Esophagus squamous epithelium (tissue), 5 donors: ENCODE measurements at places on chromosomes 6 and 20. TPM values are rescaled to one million over a fixed set of nuclear protein-coding genes. Genes with fewer than 3 reads are reported as not detected.

The OR2H1 gene
- not detected for total RNA-seq

The UNC5CL gene
- total RNA-seq: 1.2 TPM

The VSTM2L gene
- 0.38 TPM for total RNA-seq

The CCM2L gene
- 0.80 TPM for total RNA-seq

The FOXQ1 gene
- 13.0 TPM for total RNA-seq

The GHRH gene
- not detected for total RNA-seq

The NRSN1 gene
- total RNA-seq: not detected

The RAET1E gene
- total RNA-seq: 90.1 TPM

- no peaks in the 10 kb centered on the region for H3K4me1 ChIP-seq
- peaks cover 100% of the 10 kb centered on the region for H3K27me3 ChIP-seq
- no peak for DNase-seq
- no peak overlapping the region for H3K27ac ChIP-seq
These were observed 1.4 kb downstream of the SLC12A5 start for GRCh38 chr20:46030284-46031013.

DNA sequence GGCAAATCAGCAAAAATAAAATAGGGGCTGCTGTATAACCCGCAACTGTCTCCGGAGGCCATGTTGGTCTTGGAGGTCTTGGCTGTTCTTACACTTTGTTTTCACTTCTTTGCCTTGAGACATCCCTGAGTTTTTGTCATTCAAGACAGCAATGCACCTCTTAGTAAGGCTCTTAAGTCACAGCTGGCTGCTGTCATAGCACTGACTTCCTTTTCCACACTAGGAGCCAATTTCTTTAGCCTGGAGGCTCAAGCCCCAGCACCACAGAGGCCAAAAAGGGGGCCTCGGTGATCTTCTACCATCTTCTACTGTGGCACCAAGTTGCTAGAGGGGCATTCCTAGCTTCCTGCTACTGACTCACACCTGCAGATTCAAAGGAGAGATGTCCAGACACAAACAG lies 536.3 kb downstream of the CDH26 start:
- H3K36me3 ChIP-seq: no peaks in the 10 kb centered on the region
- H3K27ac ChIP-seq: no peak overlapping the region
- no peaks in the 10 kb centered on the region for H3K27me3 ChIP-seq
- no peak for DNase-seq
- H3K4me3 ChIP-seq: no peak overlapping the region
- peaks cover 13% of the 10 kb centered on the region for H3K4me1 ChIP-seq

- H3K36me3 ChIP-seq: no peaks in the 10 kb centered on the region
- H3K27me3 ChIP-seq: no peaks in the 10 kb centered on the region
- no peaks in the 10 kb centered on the region for H3K4me1 ChIP-seq
- DNase-seq: no peak
- no peak overlapping the region for H3K27ac ChIP-seq
- H3K4me3 ChIP-seq: no peak overlapping the region
These were observed 169.2 kb downstream of the ZFAND3 start for GRCh38 chr6:37988696-37989095.

DNA sequence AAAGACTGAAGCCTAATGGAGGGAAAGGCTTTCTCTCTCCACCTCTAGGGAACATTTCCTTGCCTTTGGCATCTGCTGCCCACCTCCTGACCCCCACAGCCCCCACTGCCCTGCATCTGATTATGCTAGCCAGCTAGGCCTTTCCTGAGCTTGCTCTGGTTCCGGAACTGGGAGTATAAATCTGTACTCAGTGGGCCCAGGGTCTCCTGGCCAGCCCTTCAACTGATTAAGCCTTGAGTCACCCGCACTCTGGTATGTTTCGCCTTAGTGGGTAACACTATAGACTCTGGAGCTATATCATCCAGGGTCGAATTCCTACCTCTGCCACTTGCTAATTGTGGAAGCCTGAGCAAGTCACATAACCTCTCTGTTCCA lies 45.6 kb upstream of the RIPOR2 start:
- H3K27ac ChIP-seq: no peak overlapping the region
- H3K4me3 ChIP-seq: no peak overlapping the region
- no peaks in the 10 kb centered on the region for H3K27me3 ChIP-seq
- H3K4me1 ChIP-seq: no peaks in the 10 kb centered on the region

GRCh38 chr20:57717797-57718196 lies 8.0 kb upstream of the PMEPA1 start:
- H3K27ac ChIP-seq: no peak overlapping the region
- H3K4me3 ChIP-seq: no peak overlapping the region
- no peak for DNase-seq
- H3K4me1 ChIP-seq: peaks cover 44% of the 10 kb centered on the region
- H3K27me3 ChIP-seq: no peaks in the 10 kb centered on the region

- no peak overlapping the region for H3K27ac ChIP-seq
- no peaks in the 10 kb centered on the region for H3K36me3 ChIP-seq
- H3K4me3 ChIP-seq: no peak overlapping the region
- no peaks in the 10 kb centered on the region for H3K4me1 ChIP-seq
- DNase-seq: no peak
These were observed 144.8 kb downstream of the TBC1D7 start for GRCh38 chr6:13183415-13184088.

DNA sequence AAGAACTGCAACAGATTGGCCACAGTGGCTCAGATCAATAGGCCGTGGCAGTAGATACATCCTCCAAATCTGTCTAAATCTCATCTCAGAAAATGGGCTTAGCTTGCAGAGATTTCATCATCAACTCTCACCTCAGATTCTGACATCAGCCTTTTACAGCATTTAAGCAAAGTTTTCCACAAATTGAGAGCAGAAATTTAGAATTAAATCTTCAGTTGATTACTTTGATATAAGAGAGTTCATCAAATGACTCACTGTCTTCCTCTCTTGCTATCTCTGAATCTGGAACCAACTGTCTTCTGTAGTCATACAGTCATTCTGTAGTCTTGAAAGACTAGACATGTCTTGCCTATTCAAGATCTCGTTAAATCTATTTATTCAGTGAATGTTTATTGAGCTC lies 45.2 kb upstream of the CTAGE9 start:
- no peak for DNase-seq
- no peaks in the 10 kb centered on the region for H3K36me3 ChIP-seq
- no peaks in the 10 kb centered on the region for H3K27me3 ChIP-seq
- no peaks in the 10 kb centered on the region for H3K4me1 ChIP-seq

GRCh38 chr6:139762587-139763031 lies 388.2 kb upstream of the CITED2 start:
- no peak for DNase-seq
- H3K36me3 ChIP-seq: no peaks in the 10 kb centered on the region
- peaks cover 3% of the 10 kb centered on the region for H3K4me1 ChIP-seq
- H3K4me3 ChIP-seq: no peak overlapping the region
- no peak overlapping the region for H3K27ac ChIP-seq
- no peaks in the 10 kb centered on the region for H3K27me3 ChIP-seq

- H3K4me1 ChIP-seq: peaks cover 37% of the 10 kb centered on the region
- H3K4me3 ChIP-seq: no peak overlapping the region
- H3K27me3 ChIP-seq: no peaks in the 10 kb centered on the region
- no peaks in the 10 kb centered on the region for H3K36me3 ChIP-seq
- H3K27ac ChIP-seq: no peak overlapping the region
These were observed 13.5 kb upstream of the KCNK16 start for GRCh38 chr6:39335780-39336545.

DNA sequence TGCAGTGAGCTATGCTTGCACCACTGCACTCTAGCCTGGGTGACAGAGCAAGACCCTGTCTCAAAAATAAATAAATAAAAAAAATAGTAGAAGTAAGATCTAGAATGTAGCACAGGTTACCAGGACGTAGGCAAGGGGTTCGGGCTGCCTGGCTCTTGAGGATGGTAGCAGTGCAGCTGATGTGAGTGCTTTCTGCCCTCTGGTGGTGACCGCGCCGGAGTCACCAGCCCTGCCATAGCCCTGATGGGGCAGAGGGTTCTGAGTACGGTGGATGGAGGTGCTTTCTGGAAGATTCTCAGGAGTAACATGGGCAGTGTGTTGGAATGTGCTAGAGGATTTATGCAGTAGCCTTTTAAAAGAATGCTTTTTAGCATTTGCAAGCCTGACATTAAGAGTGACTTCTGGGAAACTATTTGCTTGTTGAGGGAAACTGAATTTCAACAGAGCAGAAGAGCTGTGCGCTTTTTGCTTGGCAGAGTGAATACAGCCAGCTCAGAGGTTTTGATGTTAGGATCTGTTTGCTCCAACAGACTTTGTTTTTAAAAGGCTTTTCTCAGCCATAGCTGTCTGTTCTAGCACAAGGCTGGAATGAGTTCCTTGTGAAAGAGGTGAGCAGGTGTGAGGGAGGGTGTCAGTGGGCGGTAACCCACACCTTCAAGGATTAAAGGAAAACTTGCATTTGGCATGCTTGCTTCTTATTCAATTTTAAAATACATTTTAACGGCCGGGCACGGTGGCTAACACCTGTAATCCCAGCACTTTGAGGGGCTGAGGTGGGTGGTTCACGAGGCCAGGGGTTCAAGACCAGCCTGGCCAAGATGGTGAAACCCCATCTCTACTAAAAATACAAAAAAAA lies 65.9 kb downstream of the PTPN1 start:
- peaks cover 10% of the 10 kb centered on the region for H3K4me1 ChIP-seq
- no peak for DNase-seq
- peak overlapping the region; percentile 42 for H3K27ac ChIP-seq
- H3K36me3 ChIP-seq: peaks cover 100% of the 10 kb centered on the region
- H3K27me3 ChIP-seq: no peaks in the 10 kb centered on the region

GRCh38 chr6:43901733-43902230 lies 131.8 kb downstream of the VEGFA start:
- no peak overlapping the region for H3K27ac ChIP-seq
- H3K27me3 ChIP-seq: no peaks in the 10 kb centered on the region
- no peak overlapping the region for H3K4me3 ChIP-seq
- no peaks in the 10 kb centered on the region for H3K36me3 ChIP-seq

GRCh38 chr6:16082361-16082760 lies 46.5 kb upstream of the MYLIP start:
- no peaks in the 10 kb centered on the region for H3K27me3 ChIP-seq
- DNase-seq: no peak

DNA sequence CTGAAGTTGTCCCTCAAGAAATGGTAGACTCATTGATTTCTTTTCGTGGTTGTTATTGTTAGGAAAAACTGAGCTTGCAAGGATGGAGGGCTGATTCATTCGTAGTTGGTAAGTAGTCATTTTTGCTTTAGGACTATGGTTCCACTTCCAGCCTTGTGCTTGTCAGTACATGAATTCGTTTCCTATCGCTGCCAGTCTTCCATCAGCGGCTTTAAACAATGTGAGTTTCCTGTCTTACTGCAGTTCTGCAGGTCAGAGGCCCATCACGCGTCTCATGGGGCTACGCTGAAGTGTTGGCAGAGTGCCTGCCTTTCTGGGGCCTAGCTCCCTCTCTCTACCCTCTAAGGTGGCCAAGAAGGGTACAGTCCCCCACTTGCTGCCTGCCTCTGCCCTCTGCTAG lies 11.4 kb upstream of the MDFI start:
- no peaks in the 10 kb centered on the region for H3K36me3 ChIP-seq
- no peak overlapping the region for H3K4me3 ChIP-seq
- peak overlapping the region; percentile 71 for H3K27ac ChIP-seq
- peaks cover 62% of the 10 kb centered on the region for H3K4me1 ChIP-seq
- no peaks in the 10 kb centered on the region for H3K27me3 ChIP-seq

DNA sequence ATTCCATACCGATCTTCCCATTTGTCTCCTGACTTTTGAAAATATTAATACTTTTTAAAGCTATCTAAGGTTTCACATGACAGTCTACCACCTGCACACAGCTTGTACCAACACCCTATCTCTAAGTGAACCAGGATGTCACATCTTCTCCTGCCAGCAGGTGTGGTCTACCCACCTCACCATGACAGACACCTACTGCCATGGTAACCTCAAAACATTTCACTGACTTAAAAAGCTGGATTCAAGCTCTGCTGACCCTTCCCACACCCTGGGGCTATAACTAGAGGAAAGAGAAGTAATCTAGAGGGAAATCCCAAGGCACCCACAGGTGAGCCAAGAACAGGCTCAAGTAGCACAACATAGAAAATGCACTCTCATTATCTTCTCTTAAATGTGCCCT lies 1.2 kb downstream of the SLC17A3 start:
- H3K4me3 ChIP-seq: no peak overlapping the region
- H3K27ac ChIP-seq: no peak overlapping the region
- no peak for DNase-seq
- no peaks in the 10 kb centered on the region for H3K27me3 ChIP-seq
- no peaks in the 10 kb centered on the region for H3K4me1 ChIP-seq

DNA sequence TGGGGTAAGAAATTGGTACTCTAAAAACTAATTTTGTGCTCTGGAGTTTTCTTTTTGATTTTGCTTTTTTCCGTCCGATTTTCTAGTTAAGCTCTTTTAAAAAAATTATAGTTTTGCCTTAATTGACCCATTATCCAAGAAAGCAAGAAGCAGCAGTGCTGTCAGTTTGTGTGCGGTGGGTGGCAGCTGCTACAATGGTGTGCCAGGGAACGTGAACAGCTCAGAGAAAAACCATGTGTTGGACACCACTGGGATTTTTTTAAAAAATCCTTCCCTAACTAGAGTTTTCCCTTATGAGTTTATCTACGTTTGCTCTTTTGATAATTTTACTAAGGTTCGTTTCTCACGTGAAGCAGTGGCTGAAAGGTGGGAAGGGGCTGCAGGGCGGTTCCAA lies 8.0 kb downstream of the MAP3K5 start:
- no peaks in the 10 kb centered on the region for H3K27me3 ChIP-seq
- no peak overlapping the region for H3K4me3 ChIP-seq
- peaks cover 61% of the 10 kb centered on the region for H3K4me1 ChIP-seq
- H3K36me3 ChIP-seq: no peaks in the 10 kb centered on the region

DNA sequence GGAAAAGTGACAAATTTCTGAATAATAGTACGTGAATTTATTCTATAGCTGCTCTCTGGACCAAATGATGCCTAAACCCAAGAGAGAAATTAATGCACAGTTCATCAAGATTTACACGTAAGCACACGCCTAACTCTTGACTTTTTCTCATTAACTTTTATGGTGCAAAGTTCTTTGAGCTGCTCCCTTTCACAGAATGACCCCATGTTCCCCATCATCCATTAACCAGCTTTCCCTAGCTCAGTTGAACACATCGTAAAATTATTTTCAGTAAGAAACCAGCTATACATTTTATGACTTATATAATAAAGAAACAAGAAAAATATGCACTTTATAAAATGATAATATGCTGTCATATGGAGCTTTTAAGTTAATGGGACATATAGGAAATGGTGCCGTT lies 54.3 kb downstream of the ID4 start:
- no peak overlapping the region for H3K27ac ChIP-seq
- no peak overlapping the region for H3K4me3 ChIP-seq
- H3K27me3 ChIP-seq: no peaks in the 10 kb centered on the region

DNA sequence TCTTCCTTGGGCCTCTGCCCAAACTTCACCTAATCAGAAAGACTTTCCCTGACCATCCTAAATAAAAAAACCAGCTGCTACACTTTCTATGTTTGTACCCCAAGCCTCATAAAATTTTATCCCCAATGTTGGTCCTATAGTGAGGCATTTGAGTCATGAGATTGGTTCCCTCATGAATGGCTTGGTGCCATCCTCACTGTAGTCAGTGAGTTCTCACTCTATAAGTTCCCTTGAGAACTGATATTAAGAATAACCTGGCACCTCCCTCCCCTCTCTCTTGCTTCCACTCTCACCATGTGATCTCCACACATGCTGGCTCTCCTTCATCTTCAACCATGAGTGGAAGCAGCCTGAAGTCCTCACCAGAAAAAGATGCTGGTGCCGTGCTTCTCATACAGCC lies 316.9 kb upstream of the PRDM1 start:
- no peak overlapping the region for H3K4me3 ChIP-seq
- H3K27me3 ChIP-seq: no peaks in the 10 kb centered on the region
- DNase-seq: no peak
- H3K36me3 ChIP-seq: no peaks in the 10 kb centered on the region

- no peak overlapping the region for H3K27ac ChIP-seq
- no peaks in the 10 kb centered on the region for H3K4me1 ChIP-seq
- no peak for DNase-seq
- no peak overlapping the region for H3K4me3 ChIP-seq
These were observed 82.8 kb upstream of the FYN start for GRCh38 chr6:111956098-111956497.

GRCh38 chr20:50541606-50542041 lies 31.4 kb downstream of the PTPN1 start:
- H3K4me3 ChIP-seq: no peak overlapping the region
- H3K27me3 ChIP-seq: no peaks in the 10 kb centered on the region
- DNase-seq: no peak
- peaks cover 13% of the 10 kb centered on the region for H3K36me3 ChIP-seq
